ENCODE measurements at places on chromosomes 1 and 21.
A peak's percentile ranks its signal among the peaks of the same experiment; 100 is the strongest.

DNA sequence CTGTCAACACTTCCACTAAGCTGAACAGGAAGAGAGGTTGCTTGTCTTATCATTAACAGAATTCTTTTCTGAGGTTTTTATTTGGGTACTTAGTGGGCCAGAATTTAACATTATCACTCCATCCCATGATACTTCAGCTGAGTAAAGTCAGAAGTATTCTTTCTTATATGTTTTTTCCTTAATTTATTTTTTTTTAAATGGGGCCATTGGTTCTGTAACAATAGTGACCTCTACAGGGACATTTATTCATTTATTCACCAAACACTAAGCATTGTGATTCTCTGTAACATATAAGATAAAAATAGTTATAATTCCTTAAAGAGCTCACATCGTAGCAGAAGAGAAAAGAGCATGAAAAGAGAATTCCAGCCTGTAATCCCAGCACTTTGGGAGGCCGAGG is 9.8 kb downstream of the GREM2 start:
- DNase-seq = no peak

GRCh38 chr1:213931836-213932235 is 55.9 kb upstream of the PROX1 start:
- no peak for DNase-seq

- DNase-seq = no peak
These were observed 5.1 kb downstream of the KCNJ15 start for GRCh38 chr21:38261851-38262250.

- no peak for DNase-seq
These were observed 12.4 kb downstream of the PEA15 start for GRCh38 chr1:160217481-160218051.

GRCh38 chr21:38307771-38308531 is 51.2 kb downstream of the KCNJ15 start:
- DNase-seq = no peak

DNA sequence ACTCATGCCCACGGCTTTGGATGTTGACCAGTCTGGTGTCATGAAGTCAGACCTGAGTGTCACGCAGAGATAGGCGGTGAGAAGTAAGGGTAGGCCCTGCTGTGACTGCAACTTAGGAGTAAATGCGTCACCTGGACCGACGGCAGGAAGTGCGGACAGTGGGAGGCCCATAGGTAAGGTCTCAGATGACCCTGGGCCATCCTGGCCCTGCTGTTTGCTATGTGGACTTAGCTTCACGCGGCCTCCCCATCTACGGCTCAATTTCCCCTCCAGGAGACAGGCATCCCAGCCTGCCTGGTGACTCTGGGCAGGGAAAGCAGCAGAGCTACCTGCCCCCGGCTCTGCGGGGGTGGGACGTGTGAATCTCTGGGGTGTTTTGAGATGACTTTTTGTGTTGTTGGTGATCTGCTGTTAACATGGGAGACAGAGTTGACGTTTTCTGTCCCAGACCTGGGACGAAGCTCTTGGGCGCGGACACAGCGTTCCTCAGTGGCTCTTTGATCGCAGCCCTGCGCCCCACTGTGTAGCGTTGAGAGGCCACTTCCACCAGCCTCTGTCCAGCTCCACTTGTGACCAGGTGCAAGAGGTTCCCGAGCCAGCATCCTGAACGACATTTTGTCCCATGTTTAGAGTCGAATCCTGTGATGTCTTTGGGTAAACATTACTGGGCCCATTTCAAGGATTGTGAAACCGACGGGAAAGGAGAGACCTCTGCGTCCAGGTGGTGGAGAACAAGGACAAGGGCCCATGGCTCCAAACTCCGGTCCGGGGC is 39.9 kb downstream of the CRYAA start:
- no peak for DNase-seq

DNA sequence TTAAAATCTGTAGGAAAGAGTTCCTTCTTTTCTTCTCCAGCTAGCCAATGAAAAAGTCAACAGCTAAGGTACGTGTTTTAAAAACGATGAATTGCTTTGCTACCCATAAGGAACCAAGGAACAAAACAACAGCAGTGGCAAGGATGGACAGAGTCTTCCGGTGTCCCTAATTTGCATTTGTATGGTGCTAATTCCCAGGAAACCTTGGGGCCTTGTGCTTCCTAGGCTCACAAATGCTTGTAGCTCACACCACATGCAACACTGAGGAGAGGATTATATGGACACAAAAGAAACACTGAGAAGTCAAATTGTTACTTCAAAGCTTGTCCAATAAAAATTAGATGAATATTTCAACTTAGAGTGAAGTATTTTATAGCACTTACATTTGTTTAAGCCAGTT is 1.8 kb upstream of the PGBD5 start:
- no peak for DNase-seq

- no peak for DNase-seq
These were observed 17.8 kb upstream of the MAST2 start for GRCh38 chr1:45785583-45785982.

- DNase-seq = peak; percentile 54
These were observed at the start of gene CSF1 for GRCh38 chr1:109910123-109910962. Gene CSF1, plus strand, starts transcription at chr1:109910849. Its CDS starts 175 bp downstream, at chr1:109911024.

DNA sequence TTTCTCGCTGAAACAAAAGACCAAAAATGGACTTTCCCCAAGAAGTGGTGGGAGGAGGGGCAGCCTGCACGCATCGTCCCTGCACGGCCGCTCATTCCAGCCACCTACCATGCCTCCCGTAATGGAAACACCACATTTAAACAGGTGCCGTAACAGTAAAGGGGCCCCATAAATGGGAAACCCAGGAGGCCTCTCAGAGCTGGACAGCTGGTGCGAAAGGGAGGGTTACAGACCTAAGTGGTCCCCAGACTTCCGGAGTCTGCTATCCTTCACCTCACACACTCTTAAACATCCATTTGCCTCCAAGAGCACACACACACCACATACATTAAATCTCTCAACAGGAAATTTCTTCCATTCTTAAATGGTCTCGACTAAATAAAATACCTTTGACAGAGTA is 120.7 kb upstream of the SOD1 start:
- no peak for DNase-seq

DNA sequence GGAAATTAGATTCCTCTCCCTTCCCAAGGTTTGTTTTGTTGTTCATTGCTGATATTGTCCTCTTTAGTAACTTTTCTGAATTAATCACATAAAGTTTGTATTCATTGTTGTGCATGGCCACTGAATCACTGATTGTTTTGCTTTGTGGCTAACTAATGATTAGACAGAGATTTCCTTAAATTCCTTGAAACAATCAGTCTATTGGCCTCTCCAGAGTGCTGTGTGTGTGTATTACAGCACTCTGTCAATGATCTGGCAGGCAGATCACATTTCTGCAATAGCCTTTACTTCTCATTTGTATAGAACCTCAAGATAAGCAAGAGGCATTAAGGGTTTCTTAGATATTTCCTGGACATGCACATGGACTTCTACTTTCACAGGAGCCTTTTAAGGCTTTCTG is 78.6 kb downstream of the DUSP10 start:
- no peak for DNase-seq

DNA sequence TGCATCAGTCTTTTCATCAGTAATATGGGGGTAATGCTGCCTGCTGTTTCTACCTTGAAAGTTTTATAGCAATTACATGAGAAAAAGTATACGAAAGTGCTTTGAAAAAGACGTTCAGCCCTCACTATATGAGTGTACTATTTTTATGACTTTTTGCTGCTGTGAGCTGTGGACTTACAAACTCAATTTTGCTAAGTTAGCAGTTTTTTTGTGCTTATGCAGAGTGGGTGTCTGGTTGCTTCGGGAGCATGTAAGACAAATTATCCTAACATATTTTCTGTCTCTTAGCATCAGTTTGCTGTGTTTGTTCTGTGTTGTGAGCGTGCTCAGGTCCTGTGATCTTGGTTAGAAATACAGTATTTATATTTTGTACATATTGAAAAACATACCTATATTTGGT is 109.7 kb downstream of the CACNA1E start:
- DNase-seq = no peak

DNA sequence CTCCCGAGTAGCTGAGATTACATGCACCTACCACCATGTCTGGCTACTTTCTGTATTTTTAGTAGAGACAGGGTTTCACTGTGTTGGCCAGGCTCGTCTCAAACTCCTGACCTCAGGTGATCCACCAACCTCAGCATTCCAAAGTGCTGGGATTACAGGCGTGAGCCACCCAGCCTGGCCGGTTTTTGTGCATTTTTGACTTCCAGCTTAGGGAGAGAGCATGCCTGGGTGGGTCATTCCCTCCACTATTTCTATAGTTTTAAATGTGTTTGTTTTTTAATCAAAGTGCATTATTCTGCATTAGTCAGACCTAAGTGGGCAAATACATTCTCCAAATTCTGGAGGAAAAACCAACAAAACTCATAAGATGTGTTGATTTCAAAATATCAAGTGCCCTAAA is 207.4 kb upstream of the NRIP1 start:
- DNase-seq = no peak

DNA sequence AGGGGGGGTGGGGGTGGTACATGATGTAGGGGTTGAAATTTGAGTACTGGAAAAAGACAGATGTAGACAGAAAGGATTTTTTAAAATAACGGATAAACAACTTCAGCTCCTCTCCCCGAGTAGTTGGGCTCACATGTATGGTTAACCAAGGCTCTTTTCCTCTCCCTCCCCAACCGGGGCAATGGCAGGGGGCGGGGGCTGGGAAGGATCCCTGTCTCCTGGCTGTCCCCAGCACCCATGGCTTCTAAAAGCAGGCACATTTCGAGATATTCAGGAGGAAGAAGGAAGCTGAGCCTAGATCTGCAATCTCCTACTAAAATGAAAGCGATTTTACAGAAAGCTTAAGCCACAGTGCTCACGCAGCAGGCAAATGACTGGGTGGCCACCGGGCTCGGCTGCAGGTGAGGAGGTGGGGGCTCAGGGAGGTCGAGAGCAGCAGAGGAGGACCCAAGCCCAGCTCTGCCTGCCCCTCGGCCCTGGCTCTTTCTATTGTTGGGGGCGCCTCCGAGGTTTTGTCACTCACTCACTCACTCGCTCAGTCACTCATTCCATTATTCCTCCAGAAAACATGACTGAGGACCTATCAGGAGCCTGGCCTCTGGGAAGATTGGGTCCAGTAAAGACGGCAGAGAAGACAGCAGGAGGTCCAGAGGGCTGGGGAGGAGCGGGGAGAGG is 573.3 kb downstream of the PTPRU start:
- DNase-seq = no peak

- DNase-seq = no peak
These were observed 226.4 kb downstream of the ZP4 start for GRCh38 chr1:237664348-237664747.

- DNase-seq = no peak
These were observed 11.5 kb upstream of the EIF4G3 start for GRCh38 chr1:21188235-21188634.

- DNase-seq = peak; percentile 41
These were observed 776 bp downstream of the ITSN1 start for GRCh38 chr21:33642896-33643657.

DNA sequence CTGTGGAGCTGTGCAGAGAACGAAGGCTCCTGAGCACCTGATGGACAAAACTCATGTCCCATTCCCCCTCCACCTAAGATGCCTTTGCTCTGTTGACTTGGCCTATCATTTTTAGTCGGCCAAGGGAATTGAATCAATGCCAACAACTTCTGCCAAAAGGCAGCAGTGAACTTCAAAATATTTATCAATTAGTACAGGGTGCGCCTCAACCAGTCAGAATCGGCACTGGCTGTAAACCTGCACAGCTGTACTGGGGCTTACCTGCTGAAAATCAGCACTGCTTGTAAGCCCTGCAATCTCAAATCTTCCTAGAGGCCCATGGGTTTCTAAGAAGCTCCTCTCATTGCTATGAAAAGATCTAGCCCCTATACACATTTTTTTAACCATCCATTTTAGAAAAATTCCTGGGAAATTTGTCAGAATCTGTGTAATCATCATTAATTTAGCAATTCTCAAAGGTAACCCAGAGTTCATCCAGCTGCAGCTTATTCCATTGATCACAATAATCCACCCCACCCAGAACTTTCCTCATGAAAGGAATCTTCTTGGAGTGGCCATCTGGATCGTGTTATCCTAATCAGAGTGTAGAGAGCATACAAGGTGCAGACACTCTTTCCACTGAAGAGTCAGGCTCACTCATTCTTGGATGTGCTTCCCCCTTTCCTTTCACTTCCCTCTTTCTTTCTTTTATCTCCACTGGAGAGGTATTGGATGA is 40.2 kb downstream of the ADAMTS1 start:
- DNase-seq = no peak

GRCh38 chr1:39499668-39500067 is 8.2 kb downstream of the BMP8A start:
- DNase-seq = no peak

- no peak for DNase-seq
These were observed 5.0 kb upstream of the PTPN7 start for GRCh38 chr1:202165267-202165941.

DNA sequence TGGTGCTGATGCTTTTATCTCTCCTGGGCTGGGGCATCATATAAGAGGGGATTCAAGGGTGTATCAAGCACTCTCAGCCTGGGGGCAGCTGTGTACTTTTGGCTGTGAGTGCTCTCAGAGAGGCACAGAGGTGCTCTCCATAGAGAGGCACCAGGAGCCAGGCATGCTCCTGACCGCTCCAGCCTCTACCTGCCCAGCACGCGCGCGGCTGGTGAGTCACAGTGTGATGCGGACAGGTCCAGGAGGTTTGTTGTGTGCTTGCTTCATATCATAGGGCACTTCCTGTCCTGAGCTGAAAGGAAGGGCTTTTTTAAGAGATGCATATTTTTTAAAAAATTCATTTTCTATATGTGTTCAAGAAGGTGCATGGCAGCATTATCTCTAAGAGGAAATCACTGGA is 93.6 kb upstream of the BCAR3 start:
- no peak for DNase-seq

DNA sequence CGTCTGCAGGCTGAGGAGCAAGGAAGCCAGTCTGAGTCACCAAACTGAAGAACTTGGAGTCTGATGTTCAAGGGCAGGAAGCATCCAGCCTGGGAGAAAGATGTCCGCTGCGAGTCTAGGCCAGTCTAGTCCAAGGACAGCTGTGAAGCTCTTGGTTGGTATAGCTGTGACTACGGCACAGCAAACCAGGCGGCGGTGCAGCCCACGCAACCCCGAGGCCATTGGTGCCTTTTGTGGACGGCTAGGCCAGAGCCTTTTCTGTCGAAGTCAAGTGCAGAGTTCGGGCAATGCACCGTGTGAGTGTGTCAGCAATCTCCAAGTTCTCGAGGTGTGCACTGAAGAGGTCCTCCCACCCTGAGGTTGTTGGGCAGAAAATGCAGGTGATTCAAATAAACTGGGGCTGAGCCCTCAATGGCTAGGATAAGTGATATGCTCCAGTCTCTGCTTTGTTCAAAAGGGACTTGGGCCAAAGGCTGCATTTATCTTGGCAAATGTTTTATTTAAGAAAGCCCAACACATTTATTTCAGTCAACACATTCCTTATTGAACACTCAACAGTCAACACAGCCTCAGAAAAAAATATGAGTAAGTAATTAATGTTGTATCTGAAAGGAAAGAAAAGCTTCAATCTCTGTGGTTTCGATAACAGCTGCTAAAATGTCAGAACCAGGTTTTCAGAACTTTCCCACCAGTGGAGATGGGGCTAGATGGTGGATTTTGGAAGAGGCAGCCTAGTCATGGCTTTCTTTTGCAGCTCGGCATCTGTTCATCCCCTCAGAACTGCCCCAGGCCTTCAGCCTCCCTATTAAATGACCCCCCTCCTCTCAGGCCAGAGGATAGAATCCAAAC is 78.1 kb upstream of the COX20 start:
- no peak for DNase-seq
